ENCODE measurements at places on chromosomes 1 and 21. TPM values are rescaled to one million over a fixed set of nuclear protein-coding genes. Genes with fewer than 3 reads are reported as not detected.

CREB3L4 gene
- polyA plus RNA-seq, result 16.7 TPM

TMEM269 gene
- polyA plus RNA-seq, result 0.28 TPM

GPA33 gene
- 0.10 TPM for polyA plus RNA-seq

CAMK1G gene
- polyA plus RNA-seq, result 0.32 TPM
